Fibroblast of skin of left quadriceps (primary cell): ENCODE measurements at places on chromosomes 11 and 22.
A peak's percentile ranks its signal among the peaks of the same experiment; 100 is the strongest.

DNA sequence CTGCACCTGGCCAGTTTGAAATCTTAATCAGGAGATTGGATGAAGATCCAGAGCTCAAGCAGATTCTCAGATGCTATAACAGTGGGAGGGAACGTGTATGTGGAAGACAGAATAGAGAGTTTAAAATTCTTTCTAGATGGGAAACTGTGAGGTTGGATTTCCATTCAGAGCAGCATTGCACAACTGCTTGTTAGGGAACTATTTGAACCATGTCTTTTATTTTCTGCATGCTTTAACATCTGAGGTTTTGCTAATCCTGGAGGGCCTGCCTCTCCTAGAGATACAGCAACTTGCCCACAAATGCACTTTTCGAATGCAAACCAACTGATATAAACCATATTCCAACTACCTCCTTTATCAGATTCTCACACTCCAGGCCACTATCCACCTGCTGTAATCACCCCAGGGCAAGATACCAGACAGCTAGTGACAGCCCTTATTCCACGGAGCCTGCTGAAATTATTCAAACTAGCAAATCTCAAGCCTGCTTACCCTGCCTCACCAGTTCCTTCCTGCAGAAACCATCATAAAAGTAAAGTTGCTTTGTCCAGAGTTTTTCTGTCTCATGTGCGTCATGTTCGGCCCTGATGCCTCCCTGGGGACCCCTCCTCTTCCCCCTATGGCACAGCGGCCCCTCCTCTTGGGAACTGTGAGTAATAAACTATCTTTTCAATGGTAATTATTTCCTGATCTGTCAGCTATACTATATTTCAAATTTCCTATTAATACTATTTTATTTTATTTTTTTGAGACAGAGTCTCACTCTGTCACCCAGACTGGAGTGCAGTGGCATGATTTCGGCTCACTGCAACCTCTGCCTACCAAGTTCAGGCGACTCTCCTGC lies 18.4 kb upstream of the SEC14L4 start:
- DNase-seq: no peak

GRCh38 chr11:111306321-111306720 lies 8.0 kb downstream of the POU2AF3 start:
- no peak for DNase-seq

DNA sequence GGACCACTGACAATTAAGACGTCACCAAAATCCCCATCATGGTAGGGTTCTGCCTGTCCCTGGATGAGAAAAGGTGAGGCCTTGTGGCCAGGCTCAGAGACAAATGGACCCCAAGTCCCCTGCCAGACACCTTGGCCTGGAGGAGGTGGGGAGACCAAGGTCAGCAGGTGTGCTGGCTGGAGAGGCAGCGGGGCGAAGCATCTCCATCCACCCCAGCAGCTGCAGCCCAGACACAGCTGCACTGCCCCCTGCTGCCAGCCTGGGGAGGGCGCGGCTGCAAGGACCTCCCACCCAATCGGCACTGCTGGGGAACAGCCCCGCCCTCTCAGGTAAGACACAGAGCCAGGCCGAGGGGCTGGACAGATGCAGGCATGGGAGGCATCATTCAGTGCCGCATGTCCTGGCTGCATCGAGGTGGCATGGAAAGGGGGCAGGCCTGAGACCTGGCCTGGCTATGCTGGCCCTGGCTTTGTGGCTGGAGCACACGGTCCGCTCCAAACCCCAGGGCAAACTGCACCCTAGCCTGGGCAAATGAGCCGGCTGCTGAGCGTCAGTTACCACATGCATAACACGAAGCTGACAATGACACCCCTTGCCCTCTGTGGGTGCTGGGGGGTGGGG lies 12.2 kb upstream of the MFNG start:
- no peak for DNase-seq

DNA sequence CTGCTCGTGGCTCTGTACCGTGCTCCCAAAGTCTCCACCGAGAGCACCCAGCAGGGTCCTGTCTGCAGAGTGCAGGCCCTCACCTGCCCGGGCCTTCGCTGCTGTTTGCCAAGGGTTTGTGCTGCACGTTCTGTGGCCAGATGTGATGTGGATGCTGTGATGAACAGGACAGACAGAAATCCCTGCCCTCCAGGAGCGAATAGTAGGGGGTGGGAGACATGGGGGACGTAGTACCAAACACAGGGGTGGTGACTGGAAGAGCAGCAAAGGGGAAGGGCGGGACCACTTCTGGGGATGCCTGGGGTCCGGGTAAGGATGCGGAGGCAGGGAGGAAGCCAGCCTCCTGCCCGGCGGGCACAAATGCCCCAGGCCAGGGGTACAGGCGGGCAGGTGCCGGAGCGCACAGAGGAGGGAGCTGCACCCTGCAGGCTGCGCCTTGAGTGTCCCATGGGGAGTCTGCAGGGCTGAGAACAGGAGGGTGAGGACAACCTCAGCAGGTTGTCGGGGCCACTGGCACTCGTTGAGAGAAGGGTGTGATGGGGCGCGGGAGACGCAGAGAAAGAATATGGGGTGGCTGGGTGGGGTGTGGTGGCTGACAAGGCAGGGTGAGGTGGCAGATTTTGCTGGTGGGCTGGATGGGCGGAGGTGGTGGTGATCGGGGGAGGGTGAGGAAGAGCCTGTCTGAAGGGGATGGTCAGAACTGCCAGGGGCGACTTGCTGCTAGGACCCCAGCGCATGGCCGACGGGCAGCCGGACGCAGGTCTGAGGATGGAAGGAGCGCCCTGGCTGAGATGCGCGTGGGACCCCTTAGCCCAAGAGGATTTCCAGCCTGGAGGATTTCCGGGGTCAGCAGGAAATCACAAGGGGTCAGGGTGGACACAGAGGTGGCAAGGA lies 16.3 kb upstream of the CTSD start:
- no peak for DNase-seq

GRCh38 chr11:131195661-131196517 lies 174.5 kb upstream of the NTM start:
- peak; percentile 42 for DNase-seq

DNA sequence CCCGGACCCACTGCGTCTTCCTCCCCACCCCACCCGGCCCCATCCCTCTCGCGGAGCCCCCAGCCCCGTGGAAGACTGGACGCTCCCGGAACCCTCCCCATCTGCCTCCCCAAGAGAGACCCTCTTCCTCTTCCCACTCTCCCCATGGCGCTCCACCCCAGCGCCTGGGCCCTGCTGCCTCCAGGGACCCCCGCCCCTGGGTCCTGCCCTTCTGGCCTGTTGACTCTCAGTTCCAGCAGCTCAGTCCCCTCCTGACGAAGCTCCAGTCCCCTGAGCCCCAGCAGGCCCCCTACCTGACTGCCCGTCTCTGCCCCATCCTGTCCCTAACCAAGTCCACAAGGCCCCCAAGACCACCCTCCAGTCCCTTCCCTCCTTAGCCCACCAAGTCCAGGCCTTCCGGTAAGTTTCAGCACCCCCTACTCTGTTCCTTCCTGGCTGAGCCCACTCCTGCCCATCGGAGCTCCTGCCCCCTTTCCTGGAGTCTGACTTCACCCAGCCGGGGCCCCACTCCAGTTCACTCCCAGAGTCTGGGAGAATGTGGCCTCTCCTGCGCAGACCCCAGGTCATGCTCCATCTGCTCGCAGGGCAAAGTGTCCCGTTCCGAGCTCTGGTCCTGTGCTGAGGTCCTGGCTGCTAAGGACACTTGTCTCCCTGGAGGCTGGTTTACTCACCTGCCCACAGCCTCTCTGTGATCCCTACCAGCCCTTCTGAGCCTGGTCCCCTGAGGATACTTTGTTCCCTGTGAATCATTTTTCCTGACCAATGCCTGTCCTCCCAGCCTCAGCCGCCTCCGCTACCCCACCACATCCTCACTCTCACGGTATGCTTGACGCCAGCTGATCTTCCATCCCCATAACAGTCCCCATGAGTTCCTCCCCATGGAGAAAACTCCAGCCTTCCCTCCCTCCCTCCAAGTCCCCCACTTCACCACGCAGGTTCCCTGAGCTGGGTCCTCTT lies 722 bp downstream of the IFITM10 start:
- DNase-seq: peak; percentile 43

DNA sequence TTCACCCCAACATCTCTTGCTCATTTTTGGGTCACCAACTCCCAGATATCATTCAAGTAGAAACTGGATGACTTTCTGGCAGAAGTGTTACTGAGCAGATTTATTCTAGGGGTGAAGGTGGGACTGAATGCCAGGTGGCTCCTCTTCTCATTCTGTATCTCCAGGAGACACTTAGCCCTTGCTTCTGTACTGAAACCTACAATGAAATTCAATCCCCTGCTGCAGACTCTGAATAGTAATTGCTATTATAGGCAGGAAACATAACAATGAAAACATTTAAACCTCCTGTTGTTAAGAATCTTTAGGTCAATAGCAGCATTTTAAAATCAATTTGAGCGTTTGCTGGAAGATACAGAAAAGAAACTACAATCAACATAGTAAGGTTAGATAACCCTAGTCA lies 879.4 kb upstream of the TENM4 start:
- DNase-seq: no peak

GRCh38 chr22:20807315-20807752 lies 33.4 kb downstream of the SERPIND1 start:
- peak; percentile 86 for DNase-seq

GRCh38 chr11:119729951-119730613 lies 1.1 kb upstream of the NECTIN1 start:
- DNase-seq: no peak

DNA sequence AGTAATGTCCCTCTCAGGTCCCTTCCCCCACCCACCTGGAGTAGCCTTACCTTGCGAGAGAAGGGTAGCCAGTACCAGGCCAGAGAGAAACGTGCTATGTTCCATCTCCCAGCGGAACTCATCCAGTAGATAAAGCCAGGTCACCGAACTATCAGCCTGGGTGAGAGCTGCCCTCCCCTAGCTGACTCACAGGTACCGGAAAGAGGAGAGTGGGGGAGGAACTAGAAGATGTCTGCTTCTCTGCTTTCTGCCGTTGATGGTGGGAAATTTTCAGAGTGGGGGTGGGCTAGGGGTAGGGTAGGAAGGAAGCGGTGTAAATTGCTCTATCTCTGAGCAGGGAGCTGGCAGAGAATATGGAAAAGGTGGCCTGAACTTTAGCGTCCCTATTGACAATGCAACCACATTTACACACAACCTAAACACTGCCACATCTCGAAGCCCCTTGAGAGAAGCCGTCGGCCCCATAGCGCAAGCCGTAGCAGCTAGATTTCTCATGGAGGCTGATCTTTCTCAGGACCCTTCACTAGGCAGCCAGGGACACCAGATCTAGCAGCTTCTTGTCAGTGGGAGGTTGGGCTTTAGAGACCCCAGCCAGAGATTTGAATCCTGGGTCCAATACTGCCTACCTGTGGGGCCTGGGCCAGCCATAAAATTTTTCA lies at the start of gene CD3D:
TSS of gene CD3D (minus strand) at position 203 of the 659 bp plus-strand sequence. CDS start at position 105, 98 bp downstream.
- no peak for DNase-seq

GRCh38 chr11:117838901-117839300 lies 14.4 kb upstream of the FXYD2 start:
- no peak for DNase-seq

GRCh38 chr11:24755260-24755839 lies 258.5 kb downstream of the LUZP2 start:
- no peak for DNase-seq

DNA sequence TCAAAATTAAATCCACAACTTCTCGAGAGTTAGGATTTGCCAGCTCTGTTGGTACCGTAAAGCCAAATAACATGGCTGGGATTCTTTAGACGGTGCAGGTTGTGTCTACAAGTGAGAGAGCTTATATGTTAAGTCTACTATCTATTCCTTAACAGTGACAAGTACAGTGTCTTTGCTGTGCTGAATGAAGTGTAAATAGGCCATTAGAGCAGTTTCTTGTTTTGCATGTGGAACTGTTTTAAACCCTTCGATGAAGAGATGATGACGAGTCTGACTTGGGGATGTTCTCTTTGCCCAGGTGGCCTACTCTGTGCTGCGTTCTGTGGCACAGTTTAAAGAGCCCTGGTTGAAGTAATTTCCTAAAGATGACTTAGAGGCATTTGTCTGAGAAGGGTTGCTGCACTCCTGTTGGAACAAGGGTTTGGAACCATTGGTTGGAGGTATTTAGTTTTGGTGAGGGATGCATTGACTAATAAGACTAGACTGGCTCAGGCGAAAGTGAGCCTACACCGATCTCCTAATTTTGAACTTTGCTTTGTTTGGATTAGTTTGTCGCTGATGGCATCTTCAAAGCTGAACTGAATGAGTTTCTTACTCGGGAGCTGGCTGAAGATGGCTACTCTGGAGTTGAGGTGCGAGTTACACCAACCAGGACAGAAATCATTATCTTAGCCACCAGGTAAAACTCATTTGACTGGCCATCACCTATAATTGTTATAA lies 988 bp downstream of the RPS3 start:
- DNase-seq: no peak

DNA sequence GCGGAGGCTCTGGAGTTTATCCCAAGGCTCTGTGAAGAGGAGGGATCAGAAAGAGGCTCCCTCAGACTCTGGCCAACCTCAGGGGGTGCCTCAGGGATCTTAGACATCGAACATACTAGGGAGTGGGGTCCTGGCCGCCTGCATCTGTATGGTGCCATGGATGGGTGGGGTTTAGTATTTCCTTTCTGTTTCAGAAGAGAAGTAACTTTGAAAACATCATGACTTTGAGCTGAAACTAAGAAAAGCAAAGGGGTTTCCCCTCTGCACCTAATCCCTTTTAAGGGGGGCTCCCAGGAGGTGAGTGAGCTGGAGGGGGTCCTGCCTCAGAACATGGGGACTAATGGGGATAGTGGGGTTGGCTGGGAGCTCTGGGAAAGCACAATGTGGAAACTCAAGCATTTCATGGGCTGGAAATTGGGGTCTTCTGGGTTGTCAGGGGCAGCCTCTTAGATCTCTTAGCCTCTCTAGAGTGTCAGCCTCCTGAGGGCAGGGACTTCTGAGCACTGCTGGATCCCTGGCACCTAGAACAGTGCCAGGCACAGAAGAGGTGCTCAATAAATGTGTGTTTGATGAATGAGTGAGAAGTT lies 11.8 kb upstream of the SSTR3 start:
- no peak for DNase-seq

DNA sequence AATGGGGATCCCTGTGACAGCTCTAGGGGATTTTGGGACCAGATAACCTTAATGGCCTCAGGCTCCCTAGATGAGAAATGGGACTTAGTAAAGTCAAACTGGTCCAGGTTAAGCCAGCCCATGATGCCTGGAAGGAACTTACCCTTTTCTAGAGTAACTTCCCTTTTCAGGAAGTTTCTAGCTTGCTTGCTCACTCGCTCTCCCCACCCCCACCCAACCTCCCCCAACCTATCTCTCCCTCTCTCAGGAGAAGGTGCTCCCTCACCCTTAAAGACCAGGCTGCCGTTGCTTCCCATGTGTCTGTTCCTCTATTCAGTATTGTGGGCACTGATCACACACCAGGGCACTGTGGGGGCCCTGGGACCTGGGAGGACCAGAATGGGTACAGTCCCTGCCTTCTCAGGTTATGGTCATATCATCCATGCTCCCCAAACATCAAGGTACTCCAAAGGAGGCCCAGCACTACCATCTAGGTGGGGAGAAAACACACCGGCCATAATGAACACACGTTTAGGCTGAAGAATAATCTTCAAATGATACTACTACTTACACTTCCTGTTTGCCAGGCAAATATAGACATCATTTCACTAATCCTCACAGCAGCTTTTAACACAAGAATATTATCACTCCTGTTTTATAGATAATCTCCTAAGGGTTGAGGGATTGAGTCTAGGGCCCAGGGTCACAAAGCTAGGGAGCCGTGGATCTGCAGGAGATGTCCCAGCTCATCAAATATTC lies 18.2 kb downstream of the KCNQ1OT1 start:
- DNase-seq: no peak
